Stimulated activated CD8-positive, alpha-beta memory T cell treated with anti-CD3 and anti-CD28 coated beads, Interleukin-15, amount 100 ng/mL, for 24 hours (primary cell): ENCODE measurements at places on chromosomes 13 and 19.

GRCh38 chr13:35789335-35790165 is 313.1 kb upstream of the MAB21L1 start:
- no peak for DNase-seq

DNA sequence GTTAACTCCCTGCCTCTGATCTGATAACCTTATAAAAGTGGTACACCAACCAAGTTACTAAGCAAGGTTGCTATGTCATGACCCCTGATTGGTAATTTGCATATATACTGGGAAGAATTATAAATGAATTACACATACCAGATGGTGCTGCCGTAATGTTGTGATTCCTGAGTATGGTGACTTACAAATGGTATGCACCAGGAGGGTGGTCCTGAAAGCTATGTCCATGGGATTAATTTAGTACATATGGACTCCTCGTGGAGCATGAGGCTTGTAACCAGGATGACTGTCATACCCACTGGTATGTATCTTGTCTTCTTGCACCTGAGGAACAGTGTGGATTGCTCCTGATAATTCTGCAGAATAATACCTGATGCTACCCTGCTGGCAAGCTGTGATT is 240.6 kb downstream of the GPC6 start:
- DNase-seq = no peak

- no peak for DNase-seq
Measured at GRCh38 chr13:73240193-73240592, 181.4 kb downstream of the KLF5 start.

GRCh38 chr13:114111577-114111976 is 20.8 kb downstream of the RASA3 start:
- DNase-seq = no peak

GRCh38 chr13:58594747-58595600 is 963.4 kb downstream of the PCDH17 start:
- DNase-seq = no peak

DNA sequence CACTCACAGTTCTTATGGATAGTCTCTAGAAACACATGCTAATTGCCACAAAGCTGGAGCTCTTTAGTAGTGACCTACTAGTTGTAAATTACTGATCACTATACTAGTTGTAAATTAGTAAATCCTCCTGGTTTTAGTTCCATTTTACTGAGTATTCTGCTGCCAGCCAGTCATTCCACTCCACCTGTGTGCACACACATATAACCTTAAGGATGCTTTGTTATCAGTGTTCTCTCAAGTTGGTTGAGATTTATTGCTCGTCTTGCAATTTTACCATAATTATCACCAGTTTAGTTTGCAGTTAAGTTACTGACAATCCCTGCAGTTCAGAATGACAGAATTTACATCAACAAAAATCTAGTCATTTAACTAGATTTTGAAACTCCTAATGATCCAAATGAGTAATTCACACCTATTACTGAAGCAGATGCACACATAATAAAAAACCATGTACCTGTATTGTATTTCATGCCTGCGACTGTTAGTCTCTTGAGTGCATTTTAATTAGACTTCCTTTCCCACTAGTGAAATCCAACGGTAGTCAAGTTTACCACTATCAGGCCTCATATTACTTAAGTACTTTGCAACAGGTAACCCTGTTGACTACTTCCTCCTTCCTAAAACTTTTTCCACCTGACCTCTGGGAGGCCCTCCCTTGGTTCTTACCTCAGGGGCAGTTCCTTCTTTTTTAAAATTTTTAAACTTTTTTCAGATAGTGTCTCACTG is 7.6 kb downstream of the TPT1 start:
- DNase-seq = no peak

- no peak for DNase-seq
Measured at GRCh38 chr13:101292711-101293110, 123.6 kb downstream of the NALCN start.

DNA sequence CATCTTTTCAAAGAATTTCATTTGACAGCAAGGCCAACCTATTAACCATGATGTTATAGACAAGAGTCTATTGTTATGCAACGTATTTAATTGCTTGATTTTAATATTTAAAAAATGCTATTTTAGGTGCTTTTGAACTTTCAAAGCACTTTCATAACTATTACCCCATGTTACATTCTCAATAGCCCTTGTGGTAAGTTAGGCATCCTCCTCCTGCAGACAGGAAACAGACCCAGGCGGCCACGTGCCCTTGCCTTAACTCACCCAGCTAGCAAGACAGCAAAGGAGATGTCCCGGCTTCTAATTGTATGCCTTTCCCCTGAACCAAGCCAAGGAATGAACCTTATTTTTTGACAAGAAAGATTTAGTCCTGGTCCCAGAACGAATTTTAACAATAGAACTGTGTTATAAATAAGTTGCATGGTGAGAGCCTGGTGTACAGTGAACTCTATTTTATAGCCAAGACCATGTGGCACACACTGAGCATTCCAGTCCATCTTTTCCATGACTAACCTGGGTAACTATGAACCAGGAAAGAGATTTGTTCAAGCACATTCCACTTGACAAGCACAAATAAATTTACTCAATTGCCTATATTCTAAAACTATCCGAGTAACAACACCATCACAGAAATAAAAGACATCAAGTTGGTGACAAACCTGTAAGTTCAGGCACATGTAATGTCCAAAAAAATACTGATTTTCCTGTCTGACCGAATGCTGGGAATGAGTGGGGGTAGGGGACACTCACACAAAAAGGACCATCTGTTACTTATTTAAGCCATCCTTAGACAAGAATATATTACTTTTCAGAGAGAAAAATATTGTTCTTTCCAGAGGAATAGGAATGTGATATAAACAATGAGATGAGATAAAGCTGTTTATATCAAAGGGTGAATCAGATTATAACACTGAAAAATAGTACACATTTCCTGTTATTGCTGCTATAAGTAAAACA is 163.0 kb downstream of the EFNB2 start:
- DNase-seq = no peak

DNA sequence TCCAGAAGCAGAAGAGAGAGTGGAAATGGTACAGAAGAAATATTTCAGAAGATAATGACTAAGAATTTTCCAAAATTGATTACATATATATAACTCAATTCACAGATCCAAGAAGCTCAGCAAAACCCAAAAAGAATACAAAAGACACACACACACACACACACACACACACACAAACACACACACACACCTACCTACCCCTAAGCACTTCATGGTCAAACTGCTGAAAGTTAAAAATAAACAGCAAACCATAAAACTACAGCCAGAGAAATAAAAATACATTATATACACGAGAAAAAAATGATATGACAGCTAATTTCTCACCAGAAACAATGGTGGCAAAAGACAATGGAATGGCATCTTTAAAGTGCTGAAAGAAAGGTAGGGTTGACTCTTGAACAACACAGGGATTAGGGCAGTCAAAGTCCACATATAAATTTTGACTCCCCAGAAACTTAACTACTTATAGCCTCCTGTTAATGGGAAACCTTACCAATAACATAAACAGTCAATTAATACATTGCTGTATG is 49.2 kb downstream of the DIAPH3 start:
- no peak for DNase-seq
